ENCODE measurements at places on chromosomes 11 and 22. TPM values are rescaled to one million over a fixed set of nuclear protein-coding genes. Genes with fewer than 3 reads are reported as not detected.

NPTXR gene
- 0.79 TPM for total RNA-seq

OR5AS1 gene
- total RNA-seq = not detected

TSPAN32 gene
- 0.26 TPM for total RNA-seq

GDPD4 gene
- total RNA-seq = not detected

XKR3 gene
- total RNA-seq = 0.06 TPM

DNAJB13 gene
- total RNA-seq = not detected

LSP1 gene
- total RNA-seq = 18.2 TPM

TYMP gene
- total RNA-seq = 7.3 TPM

CASP4 gene
- 166 TPM for total RNA-seq

POLDIP3 gene
- total RNA-seq = 30.4 TPM

GLYAT gene
- not detected for total RNA-seq

TEX12 gene
- total RNA-seq = 0.13 TPM

OR4C12 gene
- not detected for total RNA-seq

UPK3A gene
- not detected for total RNA-seq

OR52E5 gene
- not detected for total RNA-seq

C22orf23 gene
- total RNA-seq = 0.40 TPM

TRPC6 gene
- total RNA-seq = 1.5 TPM

RAB38 gene
- total RNA-seq = 5.9 TPM

CERK gene
- 54.4 TPM for total RNA-seq

HTR3A gene
- not detected for total RNA-seq

TTC36 gene
- 0.26 TPM for total RNA-seq

ARHGEF12 gene
- 136 TPM for total RNA-seq

RFPL2 gene
- not detected for total RNA-seq

SLC1A2 gene
- 1.4 TPM for total RNA-seq

ARHGAP20 gene
- total RNA-seq = 6.5 TPM

ST13 gene
- total RNA-seq = 330 TPM

KRTAP5-6 gene
- total RNA-seq = not detected

SIAE gene
- total RNA-seq = 21.9 TPM

SCGB1D2 gene
- total RNA-seq = not detected

FCHSD2 gene
- total RNA-seq = 16.2 TPM

OVOL1 gene
- total RNA-seq = not detected

CARD16 gene
- 15.3 TPM for total RNA-seq

OR52E8 gene
- not detected for total RNA-seq

FAM180B gene
- not detected for total RNA-seq

TMEM45B gene
- 0.13 TPM for total RNA-seq

OR52N4 gene
- not detected for total RNA-seq

C1QTNF4 gene
- total RNA-seq = 0.06 TPM

HOATZ gene
- total RNA-seq = not detected

CABP4 gene
- total RNA-seq = 0.26 TPM

CTTN gene
- total RNA-seq = 502 TPM

NKAPD1 gene
- 18.7 TPM for total RNA-seq

TRIM29 gene
- total RNA-seq = not detected

CREB3L1 gene
- 17.0 TPM for total RNA-seq

PATE2 gene
- total RNA-seq = 0.13 TPM

GUCY1A2 gene
- 0.31 TPM for total RNA-seq

CENPM gene
- total RNA-seq = 28.4 TPM

TBX1 gene
- 0.13 TPM for total RNA-seq

NXPE1 gene
- not detected for total RNA-seq

Data from aortic smooth muscle cell (primary cell).